Urinary bladder (tissue), 4 donors: ENCODE measurements at places on chromosomes 2 and 18. TPM values are rescaled to one million over a fixed set of nuclear protein-coding genes. Genes with fewer than 3 reads are reported as not detected.
A peak's percentile ranks its signal among the peaks of the same experiment; 100 is the strongest.

The ZNF532 gene
- 53.8 TPM for polyA plus RNA-seq

The LCT gene
- not detected for polyA plus RNA-seq

The CD28 gene
- 0.33 TPM for polyA plus RNA-seq

The GALNT13 gene
- 0.96 TPM for polyA plus RNA-seq

The IL1RL2 gene
- 0.33 TPM for polyA plus RNA-seq

The TMEM237 gene
- polyA plus RNA-seq = 16.6 TPM

The PLCL1 gene
- polyA plus RNA-seq = 6.0 TPM

The CROCC2 gene
- polyA plus RNA-seq = 0.08 TPM

The ESPNL gene
- 0.23 TPM for polyA plus RNA-seq

The GPR35 gene
- 3.3 TPM for polyA plus RNA-seq

The GTF2A1L gene
- polyA plus RNA-seq = 4.0 TPM

- DNase-seq = no peak
These were observed 70.2 kb downstream of the SPATS2L start for GRCh38 chr2:200376513-200377354.

DNA sequence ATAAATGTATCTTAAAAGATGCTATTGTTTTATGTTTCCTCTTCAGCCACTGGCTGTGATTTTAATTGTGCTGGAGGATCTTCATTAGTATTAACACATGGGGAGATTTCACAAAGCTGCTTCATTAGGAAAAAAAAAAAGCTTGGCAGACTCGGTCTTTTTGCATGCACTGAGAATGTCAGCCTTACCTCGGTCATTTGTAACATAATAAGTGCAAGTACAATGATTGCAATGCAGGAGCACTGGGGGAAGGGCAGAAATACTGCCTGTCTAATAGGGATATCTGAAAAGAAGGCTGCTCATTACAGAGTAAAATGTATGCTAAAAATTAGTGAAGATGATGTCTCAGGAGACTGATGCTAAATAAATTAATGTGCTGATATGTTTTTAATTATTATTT, 1.3 kb upstream of the BAZ2B start:
- DNase-seq = no peak

DNA sequence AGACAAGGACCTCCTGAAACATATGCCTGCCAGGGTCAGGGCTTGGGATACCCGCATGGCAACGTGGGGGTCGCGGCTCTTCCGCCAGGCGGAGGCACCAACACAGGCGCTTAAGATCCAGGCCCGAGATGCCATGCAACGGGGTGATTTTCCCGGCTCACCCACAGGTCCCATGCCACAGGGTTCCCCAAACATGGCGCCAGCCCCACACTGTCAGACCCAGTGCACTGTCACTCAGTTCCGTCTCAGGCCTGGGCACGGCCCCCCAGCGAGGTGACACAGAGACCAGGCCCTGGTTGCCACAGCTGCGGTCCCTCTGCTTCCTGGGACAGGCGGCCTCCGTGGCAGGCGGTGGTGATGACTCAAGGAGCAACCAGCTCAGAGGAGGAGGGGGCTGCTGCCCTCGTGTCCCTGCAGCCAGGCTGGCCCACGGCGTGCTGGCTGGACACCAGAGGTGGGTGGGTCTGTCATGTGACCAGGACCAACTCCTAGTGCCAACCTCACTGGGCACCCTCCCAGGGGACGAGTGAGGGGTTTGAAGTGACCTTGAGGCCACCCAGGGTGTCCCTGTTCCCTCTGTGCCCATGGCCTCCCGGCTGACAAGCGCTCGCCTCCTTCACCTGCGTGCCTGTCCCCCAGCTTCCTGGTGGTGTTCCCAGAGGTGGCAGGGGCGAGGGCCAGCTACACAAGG, 4.9 kb downstream of the PDCD1 start:
- no peak for DNase-seq

- no peak for DNase-seq
These were observed 889 bp downstream of the ANKRD29 start for GRCh38 chr18:23661735-23662308.

GRCh38 chr2:18519914-18520450, 40.5 kb downstream of the RDH14 start:
- peak; percentile 63 for DNase-seq

GRCh38 chr2:12727065-12727464, 10.3 kb downstream of the TRIB2 start:
- no peak for DNase-seq

GRCh38 chr2:230944123-230944653, 19.1 kb upstream of the GPR55 start:
- DNase-seq = no peak

GRCh38 chr2:44142306-44142705, 26.4 kb upstream of the PPM1B start:
- no peak for DNase-seq

DNA sequence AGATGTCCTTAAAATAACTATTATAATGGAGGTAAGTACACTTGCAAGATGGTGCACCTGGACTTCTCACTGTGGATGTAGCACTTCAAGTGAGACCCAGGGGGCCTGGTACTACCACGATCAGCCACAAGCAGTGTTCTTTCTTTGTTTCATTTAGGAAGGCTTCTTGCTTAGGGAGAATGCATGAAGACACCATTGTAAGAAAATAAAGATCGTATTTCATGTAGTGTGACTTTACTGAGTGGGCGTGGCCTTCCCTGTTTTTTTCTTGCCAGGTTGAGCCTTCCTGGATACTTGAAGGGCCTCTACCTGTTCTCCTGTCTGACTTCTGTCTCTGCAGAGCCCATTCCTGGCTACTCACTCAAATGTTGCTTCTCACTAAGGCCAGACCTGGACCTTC, 615.6 kb upstream of the SOX11 start:
- no peak for DNase-seq

- DNase-seq = no peak
These were observed 260.0 kb downstream of the FSIP2 start for GRCh38 chr2:185998562-185999070.

- DNase-seq = no peak
These were observed 41.9 kb upstream of the PCBP1 start for GRCh38 chr2:70045405-70045804.

- DNase-seq = no peak
These were observed 668.0 kb upstream of the FAM98A start for GRCh38 chr2:34266908-34267697.

- DNase-seq = no peak
These were observed 904.2 kb upstream of the NXPH2 start for GRCh38 chr2:139684286-139684860.

DNA sequence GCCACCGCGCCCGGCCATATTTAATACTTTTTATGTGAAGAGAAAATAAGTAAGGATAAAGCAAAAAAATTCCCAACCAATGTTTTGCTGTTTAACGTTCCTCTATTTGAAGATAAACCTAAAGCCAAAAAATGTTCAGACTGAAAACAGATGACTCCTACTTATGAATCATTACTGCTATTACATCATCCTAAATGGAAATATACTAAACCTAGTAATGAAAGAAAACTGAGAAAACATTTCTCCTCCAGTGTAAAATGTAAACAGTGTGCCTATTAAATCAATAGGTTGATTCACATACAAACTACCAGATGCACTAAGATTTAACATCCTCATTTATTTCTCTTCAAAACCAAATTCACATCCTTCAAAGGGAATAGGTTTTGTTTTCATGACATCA, 43.5 kb downstream of the CWC22 start:
- no peak for DNase-seq

GRCh38 chr2:78549766-78550165, 475.7 kb upstream of the REG3G start:
- no peak for DNase-seq

- no peak for DNase-seq
These were observed 178.0 kb downstream of the DLGAP1 start for GRCh38 chr18:4276953-4277585.

DNA sequence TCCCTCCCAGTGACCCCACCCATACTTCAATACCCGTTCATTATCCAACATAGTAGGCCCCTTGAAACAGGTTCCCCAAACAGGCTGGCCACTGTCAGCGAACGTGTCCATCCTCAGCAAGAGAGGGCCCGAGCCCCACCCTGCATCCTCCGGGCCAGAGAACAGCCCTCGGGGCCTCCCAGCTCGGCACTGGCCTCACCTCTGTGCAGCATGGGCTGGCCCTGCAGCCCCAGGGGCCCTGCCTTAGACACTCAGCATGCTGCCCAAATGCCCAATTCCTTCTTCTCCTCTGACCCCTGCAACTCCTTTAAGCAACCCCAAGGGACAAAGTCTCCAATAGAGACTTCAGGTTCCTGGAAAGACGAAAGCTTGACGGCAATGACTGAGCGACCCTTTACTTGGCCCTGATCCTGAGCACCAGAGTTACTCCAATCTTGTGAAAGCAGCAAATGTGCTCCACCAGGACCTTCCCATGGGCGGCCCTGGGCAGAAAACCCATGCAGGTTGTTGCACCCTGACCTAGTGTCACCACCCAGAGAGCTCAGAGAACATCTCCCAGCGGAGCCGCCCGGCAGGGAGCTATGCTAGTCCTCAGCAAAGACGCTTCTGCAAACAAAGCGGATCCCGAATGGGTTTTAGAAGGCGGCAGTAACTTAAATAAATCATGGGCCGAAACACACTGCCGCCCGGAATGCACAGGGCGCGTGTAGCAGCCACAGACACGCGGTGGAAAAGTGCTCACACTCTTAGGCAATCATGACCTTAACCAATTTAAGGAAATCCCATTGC, 782 bp downstream of the COL6A3 start:
- DNase-seq = no peak

DNA sequence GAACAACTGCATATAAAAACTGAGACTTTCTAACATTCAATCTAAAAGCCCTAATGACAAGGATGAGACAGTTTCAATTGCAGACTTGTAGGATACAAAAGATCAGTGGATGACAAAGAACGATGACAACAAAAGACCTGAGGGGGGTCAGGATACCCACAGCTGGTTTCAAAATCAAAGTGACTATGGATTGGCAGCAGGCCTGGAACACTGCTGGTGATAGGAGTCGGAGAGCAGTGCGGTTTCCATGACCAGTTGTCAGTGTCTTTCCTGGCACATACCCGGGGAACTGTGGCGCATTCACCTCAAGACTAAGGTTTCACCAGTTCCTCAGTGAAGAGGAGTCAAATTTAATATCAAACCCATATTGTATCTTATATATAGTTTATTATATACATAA, 42.0 kb downstream of the EHD3 start:
- no peak for DNase-seq

GRCh38 chr18:39959839-39960238, 1995.2 kb upstream of the PIK3C3 start:
- no peak for DNase-seq

GRCh38 chr2:170739048-170739447, 23.9 kb downstream of the SP5 start:
- DNase-seq = no peak

DNA sequence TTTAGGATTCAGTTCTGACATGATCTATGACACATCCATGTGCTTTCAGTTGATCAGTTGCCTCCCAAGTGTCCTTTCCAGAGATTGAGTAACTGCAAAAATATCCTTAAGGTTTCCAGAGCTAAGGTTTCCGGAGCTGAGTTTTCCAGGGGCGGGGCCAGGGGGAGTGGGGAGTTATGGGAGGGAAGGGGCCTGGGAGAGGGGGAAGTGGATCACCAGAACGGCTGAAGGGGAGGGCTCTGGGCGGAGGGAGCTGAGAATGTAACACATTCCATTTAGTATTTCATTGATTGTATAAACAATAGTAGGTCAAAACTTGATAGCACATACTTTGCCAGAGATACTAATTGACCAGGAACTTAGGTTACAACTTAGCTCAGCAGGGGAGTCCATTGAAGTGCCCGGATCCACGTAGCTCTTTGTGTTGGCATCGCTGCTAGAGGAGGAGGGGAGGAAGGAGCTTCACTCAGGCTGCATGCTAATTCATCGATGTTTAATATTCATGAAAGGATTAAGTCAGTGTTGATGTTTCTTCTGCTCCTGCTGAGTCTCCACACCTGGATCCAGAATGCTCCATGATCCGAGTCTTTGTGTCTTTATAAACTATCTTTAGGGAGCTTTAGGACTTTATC, 289.8 kb downstream of the ALPK2 start:
- DNase-seq = no peak

DNA sequence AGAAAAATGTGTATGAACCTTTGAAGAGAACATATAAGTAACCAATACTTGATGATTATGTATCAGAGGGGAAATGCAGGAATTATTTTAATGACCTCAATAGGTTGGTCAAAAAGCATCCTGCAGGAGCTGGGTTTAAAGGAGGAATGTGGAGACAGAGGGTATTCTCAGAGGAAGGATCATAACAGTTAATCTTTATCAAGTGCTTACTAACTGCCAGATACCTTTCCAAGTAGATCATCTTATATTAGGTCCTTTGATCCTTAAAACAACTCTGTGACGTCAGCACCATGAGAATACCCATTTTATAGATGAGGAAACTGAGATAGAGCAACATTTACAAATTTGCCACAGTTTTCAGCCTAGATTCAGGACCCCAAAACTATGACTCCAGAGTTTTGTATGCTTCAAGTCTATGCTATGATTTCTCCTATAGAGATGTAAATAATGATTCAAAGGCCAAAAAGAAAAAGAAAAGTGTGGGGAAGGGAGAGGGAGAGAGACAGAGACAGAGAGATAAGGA, 3.0 kb downstream of the RFTN2 start:
- DNase-seq = no peak

GRCh38 chr18:65749841-65750240, 971 bp upstream of the CDH7 start:
- no peak for DNase-seq

- DNase-seq = no peak
These were observed 248.9 kb downstream of the OSR1 start for GRCh38 chr2:19109518-19109917.

DNA sequence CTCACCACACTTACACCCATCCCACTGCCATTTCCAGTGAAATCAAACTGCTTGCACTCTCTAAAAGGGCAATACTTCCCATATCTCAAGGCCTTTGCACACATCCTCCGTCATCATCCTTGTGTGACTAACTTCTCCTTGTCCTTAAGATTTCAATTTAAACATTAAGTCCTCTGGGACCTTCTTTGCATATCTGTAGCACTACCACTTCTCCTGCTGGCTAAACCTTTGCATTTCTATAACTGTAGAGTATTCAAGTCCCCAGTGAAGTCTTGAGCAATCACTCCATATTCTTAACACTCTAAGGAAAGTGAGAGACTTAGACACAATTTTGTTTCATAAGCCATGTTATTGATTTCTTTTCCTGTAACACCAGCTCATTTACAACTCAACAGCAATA, 136.8 kb upstream of the EPHA4 start:
- no peak for DNase-seq

DNA sequence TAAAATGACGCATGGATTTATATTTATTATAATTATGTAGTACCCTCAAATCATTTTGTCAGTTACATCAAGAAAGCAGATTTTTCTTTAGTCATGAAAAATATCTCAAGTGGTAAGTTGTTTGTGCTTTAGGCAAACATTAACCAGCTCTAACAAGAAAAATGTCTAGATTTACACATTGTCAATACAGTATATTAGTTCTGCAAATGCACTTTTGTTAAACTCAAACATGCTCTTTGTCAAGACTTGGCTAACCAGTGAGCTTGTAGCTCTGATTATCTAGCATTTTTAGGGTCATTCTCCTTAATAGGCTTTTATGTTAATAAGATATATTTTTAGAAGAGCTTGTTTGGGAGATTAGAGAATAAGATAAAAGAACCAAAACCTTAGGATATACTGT, 32.7 kb downstream of the SCRN3 start:
- DNase-seq = no peak
